ENCODE measurements at places on chromosomes 4 and X. TPM values are rescaled to one million over a fixed set of nuclear protein-coding genes. Genes with fewer than 3 reads are reported as not detected.

Gene SLC9A6
- 13.7 TPM for total RNA-seq

- no peaks in the 10 kb centered on the region for H3K4me1 ChIP-seq
- no peak overlapping the region for H3K4me3 ChIP-seq
- no peak for DNase-seq
- no peaks in the 10 kb centered on the region for H3K27me3 ChIP-seq
Measured at GRCh38 chr4:19194672-19195071, 1057.0 kb upstream of the SLIT2 start.

DNA sequence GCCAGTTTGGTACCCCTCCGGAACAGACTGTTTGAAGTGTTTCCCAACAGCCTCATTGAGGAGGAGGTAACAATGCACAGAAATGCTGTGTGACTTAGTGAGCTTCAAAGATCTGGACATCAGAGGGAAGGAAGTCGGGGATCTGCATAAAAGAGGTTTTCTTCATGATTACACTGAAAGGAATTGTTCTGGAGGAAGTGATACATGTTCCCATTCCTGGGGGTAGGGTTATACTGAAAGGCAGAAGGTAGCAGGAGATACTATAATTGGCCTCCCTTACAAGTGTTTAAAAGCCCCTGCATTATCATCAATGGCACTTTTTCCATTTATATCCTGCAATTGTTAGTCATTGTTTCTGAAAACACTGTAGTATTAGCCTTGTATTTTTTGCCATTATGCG, 94.0 kb upstream of the DKK2 start:
- DNase-seq: no peak
- H3K36me3 ChIP-seq: no peaks in the 10 kb centered on the region
- H3K4me3 ChIP-seq: no peak overlapping the region
- H3K27ac ChIP-seq: no peak overlapping the region

DNA sequence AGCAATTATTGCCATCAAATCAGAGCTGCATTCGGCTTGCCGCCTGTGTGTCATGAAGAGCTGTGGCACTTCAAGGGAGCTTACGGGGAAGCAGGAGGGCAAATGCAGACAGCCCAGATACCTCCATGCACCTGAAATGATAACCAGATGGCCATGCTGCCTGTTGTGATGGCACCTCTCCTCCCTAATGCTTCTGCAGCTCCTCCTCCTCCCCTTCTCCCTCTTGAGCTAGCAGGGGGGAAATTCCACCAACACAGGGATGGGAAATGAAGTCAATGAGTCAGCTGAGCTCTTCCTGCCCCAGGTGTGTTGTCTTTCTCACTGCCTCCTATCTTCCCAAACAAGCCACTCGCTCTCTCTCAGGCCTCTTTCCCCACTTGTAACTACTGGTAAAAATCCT, 565.0 kb downstream of the BCOR start:
- H3K27me3 ChIP-seq: no peaks in the 10 kb centered on the region
- no peaks in the 10 kb centered on the region for H3K4me1 ChIP-seq
- no peak for DNase-seq

Gene AMBN
- total RNA-seq: not detected

- no peak overlapping the region for H3K4me3 ChIP-seq
- peaks cover 4% of the 10 kb centered on the region for H3K4me1 ChIP-seq
- no peaks in the 10 kb centered on the region for H3K27me3 ChIP-seq
- no peak overlapping the region for H3K27ac ChIP-seq
Measured at GRCh38 chr4:88690355-88690754, 7.3 kb downstream of the NAP1L5 start.

- no peak overlapping the region for H3K27ac ChIP-seq
- no peak for DNase-seq
- H3K4me1 ChIP-seq: no peaks in the 10 kb centered on the region
Measured at GRCh38 chrX:8075636-8076035, 95.4 kb downstream of the VCX2 start.

GRCh38 chr4:106478152-106478551, 109.6 kb upstream of the GIMD1 start:
- H3K4me3 ChIP-seq: no peak overlapping the region
- no peak overlapping the region for H3K27ac ChIP-seq
- no peaks in the 10 kb centered on the region for H3K27me3 ChIP-seq
- H3K36me3 ChIP-seq: no peaks in the 10 kb centered on the region

Gene TEC
- total RNA-seq: 2.2 TPM

Gene HAND2
- 114 TPM for total RNA-seq

- H3K4me3 ChIP-seq: no peak overlapping the region
- H3K36me3 ChIP-seq: no peaks in the 10 kb centered on the region
- no peak for DNase-seq
- no peak overlapping the region for H3K27ac ChIP-seq
Measured at GRCh38 chrX:39595977-39596376, 501.8 kb downstream of the BCOR start.

- H3K36me3 ChIP-seq: no peaks in the 10 kb centered on the region
- H3K27ac ChIP-seq: no peak overlapping the region
- no peak overlapping the region for H3K4me3 ChIP-seq
Measured at GRCh38 chr4:55742655-55743202, 76.9 kb upstream of the EXOC1L start.

DNA sequence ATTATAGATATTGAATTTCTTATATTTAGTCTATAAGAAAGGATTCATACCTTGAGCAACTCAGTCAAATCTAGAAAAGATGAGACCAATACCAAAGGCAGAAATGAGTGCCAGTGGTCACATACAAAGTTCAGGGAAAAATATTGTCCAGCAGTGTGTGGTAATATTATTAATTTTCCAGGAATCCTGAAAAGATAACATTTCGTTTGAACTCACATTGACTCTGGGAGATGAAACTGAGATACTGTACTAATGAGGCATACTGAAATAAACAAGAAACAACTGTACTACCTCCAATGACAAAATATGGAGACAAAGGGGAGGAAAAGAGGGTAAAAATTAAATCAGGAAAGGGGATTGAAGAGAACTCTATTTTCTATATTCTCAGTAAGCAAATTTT, 212.4 kb downstream of the TRAM1L1 start:
- H3K4me1 ChIP-seq: no peaks in the 10 kb centered on the region
- DNase-seq: no peak
- no peaks in the 10 kb centered on the region for H3K36me3 ChIP-seq
- no peaks in the 10 kb centered on the region for H3K27me3 ChIP-seq
- H3K4me3 ChIP-seq: no peak overlapping the region

DNA sequence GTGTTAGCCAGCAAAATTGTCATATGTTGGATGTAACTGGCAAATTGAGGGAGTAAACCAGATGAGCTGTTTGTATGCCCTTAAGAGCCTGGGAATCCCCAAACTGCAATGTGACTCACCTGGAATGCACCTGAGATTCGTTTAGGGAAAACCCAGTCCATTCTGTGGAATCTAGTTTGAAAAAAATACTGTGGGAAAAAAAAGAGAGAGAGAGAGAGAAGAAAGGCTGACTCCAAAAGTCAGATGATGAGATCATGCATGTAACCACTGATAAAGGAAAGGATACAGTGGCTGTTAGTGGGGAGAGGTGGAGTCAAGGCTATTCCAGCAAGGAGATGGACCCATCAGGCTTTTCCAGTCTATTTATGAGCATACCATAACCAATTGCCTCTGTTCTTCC, 48.5 kb downstream of the SLC9A7 start:
- no peaks in the 10 kb centered on the region for H3K27me3 ChIP-seq
- no peaks in the 10 kb centered on the region for H3K36me3 ChIP-seq
- no peak overlapping the region for H3K4me3 ChIP-seq

Gene FABP2
- total RNA-seq: not detected

DNA sequence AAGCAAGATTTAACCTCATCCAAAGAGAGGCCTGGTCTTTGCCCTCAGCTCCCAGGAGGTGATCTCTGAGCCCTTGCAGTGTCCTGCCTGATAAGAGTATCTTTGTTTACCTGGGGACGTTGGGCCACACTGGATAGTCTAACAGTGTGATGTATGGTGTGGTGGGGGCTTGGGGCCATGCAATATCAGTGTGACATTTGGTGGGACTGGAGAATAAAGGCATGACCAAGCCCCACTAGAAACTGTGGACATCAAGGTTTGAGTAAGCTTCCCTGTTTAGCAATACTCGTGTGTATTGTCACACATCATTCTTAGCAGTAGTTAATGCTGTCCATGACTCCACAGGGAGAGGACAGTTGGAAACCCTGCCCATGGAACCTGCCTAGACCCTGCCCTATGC, 34.4 kb downstream of the BBS12 start:
- no peaks in the 10 kb centered on the region for H3K27me3 ChIP-seq
- no peak overlapping the region for H3K27ac ChIP-seq
- H3K36me3 ChIP-seq: no peaks in the 10 kb centered on the region
- DNase-seq: no peak
- H3K4me1 ChIP-seq: no peaks in the 10 kb centered on the region
- H3K4me3 ChIP-seq: no peak overlapping the region

Gene PLP1
- total RNA-seq: 52.3 TPM

Gene PNMA5
- total RNA-seq: not detected

DNA sequence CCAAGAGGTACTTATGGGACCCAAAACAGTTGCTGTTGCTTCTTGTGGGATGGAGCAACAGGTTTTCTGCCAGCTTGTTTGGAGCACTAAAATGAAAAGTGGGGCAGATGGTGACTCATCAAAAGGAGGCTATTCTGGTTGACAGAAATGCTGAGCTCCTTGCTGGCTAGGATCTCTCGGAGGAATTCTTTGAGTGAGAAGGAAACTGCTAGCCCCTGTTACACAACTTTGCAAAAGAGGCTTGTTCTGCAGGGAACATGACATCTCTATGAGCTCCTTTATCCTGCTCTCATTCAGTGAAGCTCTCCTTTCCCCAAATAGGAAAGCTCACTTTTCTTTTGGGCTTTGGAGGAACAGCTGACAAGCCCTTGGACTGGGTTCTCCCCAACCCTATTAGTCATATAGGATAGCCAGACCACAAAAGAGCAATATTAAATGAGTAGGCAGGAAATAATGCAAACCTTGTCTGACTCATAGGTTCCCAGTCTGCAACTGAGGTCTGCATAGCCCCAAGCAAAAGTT, 108.3 kb downstream of the CDS1 start:
- no peak overlapping the region for H3K4me3 ChIP-seq
- H3K27me3 ChIP-seq: no peaks in the 10 kb centered on the region
- no peak for DNase-seq

GRCh38 chrX:135651647-135652295, 61.7 kb upstream of the CT45A1 start:
- H3K27ac ChIP-seq: no peak overlapping the region
- no peak overlapping the region for H3K4me3 ChIP-seq
- H3K36me3 ChIP-seq: no peaks in the 10 kb centered on the region
- no peak for DNase-seq
- H3K4me1 ChIP-seq: no peaks in the 10 kb centered on the region

Gene TRIML2
- not detected for total RNA-seq

GRCh38 chr4:112970903-112971302, 78.5 kb upstream of the ANK2 start:
- H3K27me3 ChIP-seq: no peaks in the 10 kb centered on the region
- H3K4me1 ChIP-seq: no peaks in the 10 kb centered on the region
- no peak overlapping the region for H3K27ac ChIP-seq
- no peak overlapping the region for H3K4me3 ChIP-seq
- no peaks in the 10 kb centered on the region for H3K36me3 ChIP-seq

Gene BEX4
- total RNA-seq: 66.8 TPM

Measured in esophagus muscularis mucosa (tissue), 4 donors.